Umbilical cord (tissue), 2 donors: ENCODE measurements at places on chromosomes 1 and 21.

DNA sequence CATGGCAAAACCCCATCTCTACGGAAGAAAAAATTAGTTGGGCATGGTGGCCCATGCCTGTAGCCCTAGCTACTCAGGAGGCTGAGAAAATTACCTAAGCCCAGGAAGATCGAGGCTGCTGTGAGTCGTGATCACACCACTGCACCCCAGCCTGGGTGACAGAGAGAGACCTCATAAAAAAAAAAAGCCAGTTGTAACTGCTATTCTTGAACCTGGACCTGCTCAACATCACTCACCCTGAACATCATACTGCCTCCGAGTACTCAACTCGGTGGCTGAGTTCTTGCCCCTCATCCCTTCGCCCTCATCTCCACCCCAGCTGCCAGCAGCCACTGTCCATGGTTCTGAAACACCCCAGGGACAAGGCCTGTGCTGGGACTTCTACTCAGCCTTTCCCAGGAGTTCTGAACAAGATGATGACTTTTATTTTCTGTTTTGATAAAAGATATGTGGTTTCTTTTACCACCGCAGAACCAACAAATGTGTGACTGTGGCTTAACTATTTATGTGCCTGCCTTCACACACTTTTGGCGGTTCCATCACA is 5.4 kb upstream of the DISP3 start:
- no peak for DNase-seq

- peak; percentile 49 for DNase-seq
These were observed 43.3 kb upstream of the TSNAX start for GRCh38 chr1:231485029-231485784.

- no peak for DNase-seq
These were observed 18.3 kb downstream of the GPR3 start for GRCh38 chr1:27410709-27411108.

GRCh38 chr1:101407505-101408211 is 170.8 kb downstream of the S1PR1 start:
- DNase-seq: peak; percentile 67

DNA sequence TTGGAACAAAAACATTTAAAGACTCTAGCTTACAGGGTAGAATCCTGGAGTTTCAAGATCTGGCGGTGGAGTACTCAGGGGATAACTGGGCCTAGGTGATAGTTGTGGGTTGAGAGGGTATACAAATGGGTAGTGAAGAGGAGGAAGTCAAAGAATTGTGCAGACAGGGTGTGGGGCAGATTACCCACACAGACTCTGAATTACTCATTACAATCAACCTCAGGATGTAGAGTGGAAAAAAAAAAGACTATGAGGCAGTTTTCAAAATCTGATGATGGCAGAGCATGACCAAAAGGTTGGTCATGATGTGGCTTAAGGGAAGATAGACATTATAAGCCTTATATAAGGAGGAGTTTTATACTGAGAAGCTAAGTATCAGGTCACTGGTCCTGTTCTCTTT is 44.1 kb upstream of the GLIS1 start:
- DNase-seq: no peak

GRCh38 chr1:170630977-170631376 is 33.0 kb upstream of the PRRX1 start:
- no peak for DNase-seq

GRCh38 chr1:232690285-232690935 is 60.5 kb upstream of the SIPA1L2 start:
- DNase-seq: no peak

- DNase-seq: no peak
These were observed 24.7 kb upstream of the STUM start for GRCh38 chr1:226523646-226524406.

- no peak for DNase-seq
These were observed 17.1 kb downstream of the KIF21B start for GRCh38 chr1:201006450-201006849.

- peak; percentile 67 for DNase-seq
These were observed 4.8 kb upstream of the SELENON start for GRCh38 chr1:25795211-25795610.

DNA sequence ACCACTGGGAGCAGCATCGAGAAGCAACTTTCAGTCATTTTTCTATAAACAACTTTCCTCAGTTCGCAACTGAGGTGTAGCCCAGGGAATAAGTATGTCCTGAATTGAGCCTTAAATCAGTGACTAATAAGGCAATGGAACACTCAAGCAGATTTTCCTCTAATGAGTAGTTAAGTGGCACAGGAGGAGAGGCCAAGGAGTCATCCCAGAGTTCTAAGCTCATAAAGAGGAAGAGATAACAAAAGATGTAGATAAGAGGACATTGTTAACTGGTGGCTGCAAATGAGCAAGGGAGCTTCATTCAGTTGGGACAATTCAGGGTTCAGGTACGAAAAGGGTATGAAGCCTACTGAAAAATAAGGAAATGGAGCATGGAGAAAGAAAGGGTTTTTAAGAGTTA is 64.5 kb downstream of the LRRC40 start:
- DNase-seq: no peak

DNA sequence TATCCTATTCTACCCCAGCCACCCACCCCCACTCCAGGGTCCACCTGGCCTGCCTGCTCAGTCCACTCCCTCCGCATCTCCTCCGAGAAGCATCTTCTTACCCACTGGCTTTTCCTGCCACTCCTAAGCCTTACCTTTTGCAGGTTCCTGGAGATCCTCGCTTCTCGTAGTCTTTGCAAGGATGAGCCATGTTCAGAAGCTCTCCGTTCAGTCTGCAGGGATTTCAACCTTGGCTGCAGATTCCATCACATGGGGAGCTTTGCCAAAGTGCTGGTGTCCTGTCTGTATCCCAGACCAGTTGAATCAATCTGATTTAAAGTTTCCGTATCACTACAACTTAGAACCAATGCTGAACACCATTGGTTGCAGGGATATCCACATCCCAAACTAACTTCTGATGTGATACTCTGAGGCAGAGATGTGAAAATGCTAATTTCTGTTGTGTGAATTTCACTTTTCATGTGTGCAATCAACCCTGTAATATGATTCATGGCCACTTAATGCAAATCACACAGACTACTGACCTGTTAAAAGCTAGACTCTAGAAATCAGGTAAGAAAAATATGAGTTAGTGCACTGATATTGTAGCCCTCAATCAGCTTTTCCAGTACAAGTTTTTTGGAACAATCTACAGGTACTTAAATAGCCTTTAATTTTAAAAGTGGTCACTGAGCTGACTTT is 61.9 kb downstream of the CAPN2 start:
- no peak for DNase-seq

DNA sequence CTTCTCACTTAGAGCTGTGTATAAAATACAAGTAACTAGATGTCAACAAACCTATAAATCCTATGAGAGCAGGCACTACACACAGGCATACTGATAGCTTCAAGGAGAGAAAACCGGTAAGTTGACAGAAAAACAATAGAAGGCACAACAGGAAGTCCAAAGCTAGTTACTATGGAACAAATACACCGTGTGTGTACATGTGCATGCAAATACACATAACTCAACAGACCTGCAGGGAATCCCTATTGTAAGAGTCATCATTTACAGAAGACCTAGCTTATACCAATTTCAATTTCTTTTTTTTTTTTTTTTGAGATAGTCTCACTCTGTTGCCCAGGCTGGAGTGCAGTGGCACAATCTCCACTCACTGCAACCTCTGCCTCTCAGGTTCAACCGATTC is 26.3 kb downstream of the JAK1 start:
- no peak for DNase-seq

DNA sequence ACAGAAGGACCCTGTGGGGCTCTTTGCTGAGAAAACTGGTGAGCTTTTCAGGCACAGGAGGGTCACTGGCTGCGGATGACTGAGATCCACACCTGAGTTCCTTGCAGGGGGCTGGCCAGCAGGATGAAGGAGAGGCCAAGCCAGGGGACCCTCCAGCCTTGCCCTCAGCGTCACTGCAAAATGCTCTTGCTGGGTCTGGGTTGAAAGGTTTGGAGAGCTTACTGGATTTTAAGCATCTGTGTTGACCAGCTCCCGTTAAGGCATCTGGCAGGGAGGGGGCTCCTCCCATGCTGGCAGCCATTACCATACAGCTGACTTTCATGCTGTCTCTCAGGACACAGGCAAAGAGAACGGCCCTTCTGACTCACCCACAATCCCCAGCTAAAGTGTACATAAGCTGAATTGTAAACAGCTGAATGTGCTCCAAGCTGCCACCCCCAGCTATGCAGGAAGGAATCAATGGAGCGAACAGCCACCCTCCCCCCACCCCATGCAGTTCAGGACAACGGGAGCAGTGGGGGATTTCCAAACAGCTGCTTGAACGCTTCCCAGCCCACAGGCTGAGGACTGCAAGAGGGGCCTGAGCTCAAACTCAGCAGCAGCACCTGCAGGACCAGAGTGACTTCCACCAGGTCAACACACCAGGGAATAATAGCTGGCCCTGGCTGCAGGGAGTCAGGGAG is 21.3 kb upstream of the A3GALT2 start:
- DNase-seq: peak; percentile 94

DNA sequence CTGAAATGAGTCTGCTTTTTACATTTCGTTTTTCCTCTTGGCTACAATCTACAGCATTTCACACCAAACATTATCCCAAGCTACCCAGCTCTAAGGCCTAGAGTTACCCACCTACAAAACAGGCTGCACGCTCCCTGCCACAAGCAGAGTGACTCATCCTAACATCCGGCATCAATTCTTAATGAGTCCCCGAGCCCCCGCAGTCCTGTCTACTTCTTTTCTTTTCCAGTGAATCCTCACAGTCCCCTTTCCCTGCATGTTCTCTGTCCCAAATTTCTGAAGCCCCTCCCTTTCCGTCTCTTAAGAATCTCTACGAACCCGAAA is 650 bp downstream of the PCNX2 start:
- DNase-seq: peak; percentile 33

DNA sequence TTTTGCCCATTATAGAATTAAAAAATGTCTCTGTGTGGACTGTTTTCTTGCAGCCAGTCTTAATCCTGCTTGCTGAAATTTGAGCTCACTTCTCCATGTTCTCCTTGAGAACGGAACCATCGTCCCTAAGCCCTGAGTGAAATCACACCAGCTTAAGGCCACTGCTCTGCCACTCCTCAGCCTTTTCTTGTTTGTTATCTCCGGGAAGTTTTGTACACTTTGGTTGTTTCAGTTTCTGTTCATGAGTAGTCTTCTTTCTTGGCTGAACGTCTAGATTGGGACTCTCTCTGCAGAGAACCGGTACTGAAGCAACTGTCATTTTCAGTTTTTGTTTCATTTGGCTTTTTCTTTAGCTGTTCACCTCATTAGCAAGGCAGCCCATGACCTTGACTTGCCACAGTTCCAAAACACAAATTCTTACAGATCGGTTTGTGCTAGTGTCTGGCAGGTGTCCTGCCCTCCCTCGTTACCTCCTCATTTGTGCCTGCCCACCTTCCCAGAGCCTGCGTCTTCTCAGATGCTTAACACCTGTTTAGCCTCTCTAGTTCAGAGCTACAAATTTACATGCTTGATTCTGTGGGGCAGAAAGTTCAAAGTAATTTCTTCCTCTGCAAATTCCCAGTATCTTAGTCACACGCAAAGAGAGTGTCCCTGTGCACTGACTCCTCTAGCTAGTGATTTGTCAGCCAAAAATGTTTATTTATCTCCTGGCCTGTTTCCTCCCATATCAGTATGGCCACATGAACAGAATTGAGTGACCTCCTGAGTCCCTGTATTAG is 12.4 kb downstream of the PSEN2 start:
- DNase-seq: peak; percentile 74

DNA sequence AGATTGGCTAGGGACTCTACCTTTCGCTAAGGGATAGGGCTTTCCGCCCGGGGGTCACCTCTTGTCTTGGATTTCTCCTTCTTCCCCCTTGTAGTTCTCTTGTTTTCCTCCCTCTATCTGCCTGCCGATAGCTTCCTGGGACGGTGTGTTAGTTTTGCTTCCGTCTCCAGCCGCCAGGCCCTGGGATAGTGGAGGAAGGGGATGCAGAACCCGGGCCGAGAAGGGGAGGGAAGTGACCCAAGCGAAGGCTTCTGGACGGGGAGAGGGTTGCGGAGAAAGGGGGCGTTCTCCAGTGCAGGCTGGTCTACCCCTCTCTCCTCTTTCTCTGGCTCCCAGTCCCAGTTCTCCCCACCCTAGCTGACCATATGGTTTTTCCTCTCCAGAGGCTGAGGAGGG is 871 bp downstream of the TUFT1 start:
- peak; percentile 46 for DNase-seq

- DNase-seq: no peak
These were observed 205.8 kb downstream of the SLC45A1 start for GRCh38 chr1:8523666-8524206.

DNA sequence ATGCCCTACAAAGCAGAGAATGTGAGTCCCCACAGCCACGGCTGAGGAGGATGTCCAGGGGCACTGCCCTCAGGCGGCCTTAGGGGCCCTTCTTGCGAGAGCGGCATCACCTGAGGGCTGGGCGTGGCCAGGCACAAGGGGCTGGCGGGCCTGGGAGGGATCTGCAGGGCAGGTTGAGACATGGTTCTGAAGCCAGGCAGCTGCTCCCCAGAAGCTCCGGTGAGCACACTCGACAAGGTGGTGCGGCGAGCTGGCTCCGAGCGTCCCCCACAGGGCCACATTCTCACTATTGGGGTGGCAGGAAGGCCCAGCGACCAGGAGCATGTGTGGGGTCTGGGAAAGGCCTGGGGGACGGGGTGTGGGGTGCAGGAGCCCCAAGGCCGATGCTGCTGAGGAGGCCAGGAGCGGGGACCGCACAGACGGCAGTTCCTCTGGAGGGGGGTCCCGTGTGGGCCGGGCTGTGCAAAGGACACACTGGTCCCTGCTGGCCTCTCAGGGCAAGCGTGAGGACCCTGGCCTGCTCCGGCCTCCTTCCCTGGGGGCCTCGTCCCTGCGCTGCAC is 47.2 kb downstream of the MORN1 start:
- peak; percentile 40 for DNase-seq

- DNase-seq: peak; percentile 71
These were observed 871 bp upstream of the ETS2 start for GRCh38 chr21:38804789-38805327.

- no peak for DNase-seq
These were observed 35.9 kb downstream of the CNST start for GRCh38 chr1:246602194-246602593.

- DNase-seq: peak; percentile 25
These were observed 16.0 kb downstream of the VANGL2 start for GRCh38 chr1:160416369-160416768.

DNA sequence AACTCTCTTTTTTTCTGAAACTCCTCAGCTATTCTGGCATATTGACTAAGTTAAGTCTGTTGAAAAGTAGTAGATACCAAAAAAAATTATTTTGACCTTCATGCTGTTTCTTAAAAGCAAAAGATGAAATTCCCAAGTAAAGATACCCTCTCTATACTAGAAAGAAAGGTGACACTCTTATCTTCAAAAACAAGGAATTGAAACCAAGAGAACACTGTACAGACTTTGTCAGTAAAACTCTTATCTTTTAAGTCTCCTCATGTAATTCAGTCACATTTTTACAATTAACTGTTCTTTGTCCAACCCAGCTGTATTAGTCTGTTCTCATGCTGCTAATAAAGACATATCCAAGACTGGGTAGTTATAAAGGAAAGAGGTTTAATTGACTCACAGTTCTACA is 496.2 kb downstream of the LTN1 start:
- no peak for DNase-seq

- no peak for DNase-seq
These were observed 148.7 kb downstream of the HHAT start for GRCh38 chr1:210477328-210477924.

GRCh38 chr1:87044424-87044823 is 130.0 kb downstream of the HS2ST1 start:
- no peak for DNase-seq
